Erythroblast (primary cell): ENCODE measurements at places on chromosomes 2 and 18.

- DNase-seq: peak; percentile 40
Measured at GRCh38 chr2:102094917-102095316, 47.6 kb upstream of the IL1R1 start.

DNA sequence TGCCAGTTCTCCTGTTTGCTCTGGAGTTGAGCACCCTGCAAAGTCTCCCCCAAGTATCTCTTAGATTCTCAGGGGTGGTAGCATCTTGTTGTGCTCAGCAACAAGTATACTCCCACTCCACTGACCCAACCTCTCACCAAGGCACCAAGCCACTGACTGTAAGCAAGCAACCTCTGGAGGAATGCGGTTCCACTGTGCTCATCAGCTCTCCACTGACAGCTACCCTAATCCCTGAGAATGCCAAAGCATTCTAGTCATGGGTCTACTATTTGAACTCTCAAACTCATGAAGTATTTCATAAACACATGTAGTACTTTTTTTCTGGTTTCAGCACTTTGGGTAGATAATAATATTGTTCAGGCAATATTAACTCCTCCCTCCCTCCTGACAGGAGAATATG lies 170.0 kb downstream of the EPHA4 start:
- DNase-seq: no peak

DNA sequence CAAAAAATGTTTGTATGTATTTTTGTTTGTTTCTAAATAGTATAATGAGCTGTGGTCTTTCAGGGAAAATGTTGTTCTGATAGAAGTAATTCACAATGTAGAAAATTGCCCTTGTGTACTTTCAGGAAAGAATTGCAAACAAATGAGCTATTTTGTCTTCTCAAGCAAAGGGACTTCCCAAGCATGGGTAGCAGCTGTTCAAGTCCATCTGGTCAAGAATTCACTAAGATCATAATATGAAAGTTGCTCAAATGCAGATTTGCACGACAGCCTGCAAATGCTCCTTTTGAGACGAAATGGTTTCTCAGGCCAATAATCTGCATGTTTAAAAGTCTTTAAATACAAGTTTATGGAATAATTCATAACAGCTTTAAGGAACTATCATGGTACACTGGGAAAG lies 51.9 kb upstream of the HNMT start:
- DNase-seq: no peak

- peak; percentile 19 for DNase-seq
Measured at GRCh38 chr2:182638667-182639066, 77.4 kb upstream of the DNAJC10 start.

GRCh38 chr2:217826520-217826919 lies 176.3 kb downstream of the TNS1 start:
- DNase-seq: peak; percentile 54

DNA sequence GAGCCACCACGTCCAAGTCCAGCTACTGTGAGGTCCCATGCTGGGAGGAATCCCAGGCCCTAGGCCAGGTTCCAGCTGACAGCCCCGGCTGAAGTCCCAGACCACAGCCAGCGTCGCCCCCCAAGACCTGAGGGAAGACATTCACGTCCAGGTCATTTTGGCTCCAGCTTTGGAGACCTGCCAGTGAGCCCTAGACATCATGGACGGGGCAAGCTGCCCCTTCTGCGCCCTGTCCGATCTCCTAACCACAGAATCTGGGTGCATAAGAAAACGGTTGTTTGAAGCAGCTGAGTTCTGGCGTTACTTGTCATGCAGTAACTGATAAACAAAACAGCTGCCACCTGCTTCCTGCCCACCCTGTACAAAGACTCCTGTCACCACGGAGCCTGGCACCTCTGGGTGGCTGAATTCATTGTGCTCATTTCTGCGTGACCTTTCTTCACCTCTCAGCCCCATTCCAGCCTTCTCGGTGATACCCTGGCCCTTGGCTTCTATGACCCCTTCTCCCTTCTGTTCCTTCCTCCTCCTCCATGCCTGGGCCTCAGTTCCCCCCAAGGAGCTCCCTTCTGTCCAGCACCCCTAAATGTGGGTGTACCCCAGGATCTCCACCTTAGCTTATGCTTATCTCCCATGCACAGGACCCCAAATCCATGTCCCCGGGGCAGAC lies 72.6 kb upstream of the SMAD7 start:
- DNase-seq: no peak
